ENCODE measurements at places on chromosomes 16 and 17. TPM values are rescaled to one million over a fixed set of nuclear protein-coding genes. Genes with fewer than 3 reads are reported as not detected.

The SCNN1B gene
- total RNA-seq, result not detected

The PRDM7 gene
- not detected for total RNA-seq

The CHST4 gene
- total RNA-seq, result under 0.01 TPM

The FOXO3B gene
- total RNA-seq, result 5.6 TPM

The WFIKKN1 gene
- not detected for total RNA-seq

The IGSF6 gene
- total RNA-seq, result not detected

The ERN2 gene
- not detected for total RNA-seq

The HBZ gene
- not detected for total RNA-seq

The KIAA0753 gene
- 18.3 TPM for total RNA-seq

The KLHL11 gene
- 43.6 TPM for total RNA-seq

The RASL10B gene
- 3.6 TPM for total RNA-seq

The TBC1D3I gene
- total RNA-seq, result not detected

The HP gene
- not detected for total RNA-seq

The KRT39 gene
- total RNA-seq, result not detected

The SLC13A2 gene
- total RNA-seq, result not detected

The PMFBP1 gene
- under 0.01 TPM for total RNA-seq

The TNFRSF12A gene
- total RNA-seq, result 103 TPM

The KATNB1 gene
- 10.9 TPM for total RNA-seq

The STH gene
- total RNA-seq, result not detected

The IKZF3 gene
- total RNA-seq, result not detected

The BANP gene
- 17.4 TPM for total RNA-seq

The CORO6 gene
- total RNA-seq, result 2.8 TPM

The TMEM100 gene
- 0.36 TPM for total RNA-seq

The ODAD4 gene
- 0.56 TPM for total RNA-seq

The KRT9 gene
- total RNA-seq, result not detected

The XYLT1 gene
- 11.1 TPM for total RNA-seq

The TEX14 gene
- total RNA-seq, result not detected

The HES7 gene
- total RNA-seq, result not detected

The ZPBP2 gene
- not detected for total RNA-seq

The HOXB8 gene
- total RNA-seq, result 0.56 TPM

The AKTIP gene
- 18.9 TPM for total RNA-seq

The ENPP7 gene
- total RNA-seq, result not detected

The PPL gene
- 0.36 TPM for total RNA-seq

The COPZ2 gene
- 41.0 TPM for total RNA-seq

The NPIPB13 gene
- total RNA-seq, result 0.54 TPM

The SOX8 gene
- under 0.01 TPM for total RNA-seq

The MGRN1 gene
- total RNA-seq, result 11.7 TPM

The ALOX15 gene
- not detected for total RNA-seq

The FOXL1 gene
- total RNA-seq, result 23.9 TPM

The C16orf74 gene
- total RNA-seq, result 5.0 TPM

The KRTAP9-6 gene
- not detected for total RNA-seq

The ADORA2B gene
- total RNA-seq, result 5.2 TPM

The HS3ST3B1 gene
- 4.3 TPM for total RNA-seq

The BICDL2 gene
- 0.18 TPM for total RNA-seq
